Brain pericyte (primary cell): ENCODE measurements at places on chromosomes 1 and 21.

- DNase-seq = no peak
These were observed 248.2 kb upstream of the TPTE start for GRCh38 chr21:10273196-10273595.

DNA sequence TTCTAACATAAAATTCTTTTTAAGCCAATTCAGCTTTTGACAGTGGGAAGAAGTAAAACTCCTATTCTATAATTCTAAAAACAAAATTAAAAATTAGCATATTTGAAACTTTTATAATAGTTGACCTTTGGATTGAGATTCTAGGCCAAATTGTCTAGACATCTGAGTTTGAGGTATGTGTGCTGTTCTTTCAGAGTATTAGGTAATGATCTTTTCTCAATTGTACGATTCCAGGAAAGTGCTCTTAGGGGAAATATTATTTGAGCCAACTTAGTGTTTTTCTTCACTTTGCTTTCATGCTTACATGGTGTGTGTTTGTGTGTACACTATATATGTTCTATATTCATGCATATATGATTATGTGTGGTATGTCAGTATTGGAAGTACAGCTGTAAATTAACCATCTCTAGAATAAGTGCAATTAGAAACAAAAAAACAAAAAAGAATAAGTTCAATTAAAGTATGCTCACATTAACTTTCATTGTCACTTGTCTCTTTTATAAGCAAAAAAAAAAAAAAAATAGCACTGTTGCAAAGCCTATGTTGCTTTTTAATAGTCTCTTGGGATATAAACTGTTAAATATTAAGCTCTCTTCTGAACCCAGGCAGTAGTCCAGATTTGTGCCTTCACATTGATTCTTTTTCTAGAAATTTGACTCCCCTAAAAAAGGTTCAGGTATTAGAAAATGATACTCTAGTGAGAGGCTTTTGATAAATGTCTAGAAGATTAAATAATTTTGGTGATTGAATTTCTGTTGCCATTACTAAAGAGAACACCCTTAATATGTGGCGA is 132.2 kb downstream of the ATP5PO start:
- no peak for DNase-seq

DNA sequence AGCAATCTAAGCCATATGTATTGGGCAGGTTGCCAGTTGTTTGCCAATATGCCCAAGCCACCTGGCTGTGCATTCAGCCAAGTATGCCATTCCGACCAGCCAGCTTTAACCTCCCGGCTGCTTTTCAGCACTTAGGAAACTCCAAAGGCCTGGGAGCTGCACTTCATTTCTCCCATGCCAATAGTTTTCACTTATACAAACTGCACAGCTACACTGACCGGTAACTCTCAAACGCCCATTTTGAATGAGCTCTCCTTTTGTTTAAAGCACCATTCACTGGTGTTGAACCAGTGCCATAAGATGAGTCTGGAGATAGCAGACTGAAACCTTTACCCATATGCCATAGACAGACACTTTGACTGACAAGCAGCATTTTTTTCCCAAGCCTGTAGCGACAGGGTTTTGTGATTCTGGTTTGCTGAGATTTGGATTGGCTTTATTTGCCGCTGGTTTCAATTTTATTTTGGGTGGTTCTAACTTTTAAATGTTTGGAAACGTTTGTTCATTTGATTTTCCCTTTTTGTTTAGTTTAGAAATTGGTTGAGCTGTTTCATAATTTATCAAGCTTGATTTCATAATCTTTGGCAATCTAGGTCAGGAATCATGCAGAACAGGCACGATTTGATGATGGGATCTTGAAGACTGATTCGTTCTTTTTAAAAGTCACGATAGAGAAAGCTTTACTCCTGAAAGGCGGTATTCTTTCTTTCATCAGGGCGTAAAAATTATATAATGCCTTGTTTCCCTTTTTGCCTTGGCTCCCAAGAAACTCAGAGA is 144.6 kb downstream of the NFIA start:
- no peak for DNase-seq

DNA sequence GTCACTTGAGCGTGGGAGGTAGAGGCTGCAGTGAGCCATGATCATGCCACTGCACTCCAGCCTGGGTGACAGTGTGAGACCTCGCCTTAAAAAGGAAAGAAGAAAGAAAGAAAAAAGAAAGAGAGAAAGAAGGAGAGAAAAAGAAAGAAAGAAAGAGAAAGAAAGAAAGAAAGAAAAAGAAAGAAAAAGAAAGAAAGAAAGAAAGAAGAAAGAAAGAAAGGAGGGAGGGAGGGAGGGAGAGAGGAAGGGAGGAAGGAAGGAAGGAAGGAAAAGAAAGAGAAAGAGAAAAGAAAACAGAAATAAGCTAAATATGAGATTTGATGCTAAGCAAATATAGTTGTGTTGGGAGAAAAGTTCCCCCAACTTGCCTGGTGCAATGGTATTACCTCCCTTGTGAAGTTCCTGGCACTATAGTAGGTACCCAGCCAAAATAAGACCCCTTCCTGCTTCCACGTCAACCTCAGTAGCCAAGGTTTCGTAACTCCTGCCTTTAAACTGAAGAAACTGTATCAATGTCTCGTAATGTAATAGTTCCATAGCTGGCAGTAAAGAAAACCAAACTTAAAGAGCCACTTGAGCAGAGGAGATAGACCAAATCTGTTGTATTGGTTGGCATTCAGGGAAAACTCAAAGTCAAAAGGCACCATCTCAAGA is 88.1 kb upstream of the HNRNPU start:
- DNase-seq = no peak

DNA sequence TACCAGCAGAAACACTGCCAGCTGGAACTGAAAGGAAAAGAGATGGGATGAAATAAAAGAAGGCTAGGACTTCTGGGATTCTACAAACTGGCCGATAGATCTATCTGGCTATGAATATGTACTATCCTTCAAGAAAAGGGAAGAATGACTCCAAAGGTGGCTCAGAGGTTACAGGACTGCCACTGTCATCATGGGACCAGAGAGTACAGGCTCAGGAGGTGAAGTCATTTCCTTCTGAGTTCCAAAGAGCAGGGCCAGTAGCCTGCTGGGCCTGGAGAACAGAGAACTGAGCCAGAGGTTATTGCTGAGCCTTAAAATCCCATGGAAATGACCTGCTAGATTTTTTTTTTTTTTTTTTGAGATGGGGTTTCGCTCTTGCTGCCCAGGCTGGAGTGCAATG is 27.6 kb downstream of the ZNF496 start:
- DNase-seq = no peak

DNA sequence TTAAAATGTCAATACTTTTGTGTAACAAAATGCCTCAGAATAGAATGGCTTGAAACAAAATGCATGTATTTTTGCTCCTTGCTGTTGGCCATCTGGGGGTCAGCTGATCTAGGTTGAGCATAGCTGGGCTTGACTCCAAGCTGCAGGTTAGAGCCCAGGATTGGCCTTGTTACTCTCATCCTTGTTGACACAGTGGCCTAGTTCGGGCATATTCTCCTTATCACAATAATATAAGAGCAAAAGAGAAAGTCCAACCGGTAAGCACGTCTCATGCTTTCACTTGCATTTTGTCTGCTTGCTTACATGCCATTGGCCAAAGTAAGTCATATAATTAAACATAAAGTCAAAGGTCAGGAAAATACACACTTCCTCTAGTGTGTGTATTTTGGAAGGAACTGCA is 456.2 kb downstream of the KCNT2 start:
- DNase-seq = no peak

GRCh38 chr1:165424454-165425216 is 20.3 kb downstream of the RXRG start:
- no peak for DNase-seq

DNA sequence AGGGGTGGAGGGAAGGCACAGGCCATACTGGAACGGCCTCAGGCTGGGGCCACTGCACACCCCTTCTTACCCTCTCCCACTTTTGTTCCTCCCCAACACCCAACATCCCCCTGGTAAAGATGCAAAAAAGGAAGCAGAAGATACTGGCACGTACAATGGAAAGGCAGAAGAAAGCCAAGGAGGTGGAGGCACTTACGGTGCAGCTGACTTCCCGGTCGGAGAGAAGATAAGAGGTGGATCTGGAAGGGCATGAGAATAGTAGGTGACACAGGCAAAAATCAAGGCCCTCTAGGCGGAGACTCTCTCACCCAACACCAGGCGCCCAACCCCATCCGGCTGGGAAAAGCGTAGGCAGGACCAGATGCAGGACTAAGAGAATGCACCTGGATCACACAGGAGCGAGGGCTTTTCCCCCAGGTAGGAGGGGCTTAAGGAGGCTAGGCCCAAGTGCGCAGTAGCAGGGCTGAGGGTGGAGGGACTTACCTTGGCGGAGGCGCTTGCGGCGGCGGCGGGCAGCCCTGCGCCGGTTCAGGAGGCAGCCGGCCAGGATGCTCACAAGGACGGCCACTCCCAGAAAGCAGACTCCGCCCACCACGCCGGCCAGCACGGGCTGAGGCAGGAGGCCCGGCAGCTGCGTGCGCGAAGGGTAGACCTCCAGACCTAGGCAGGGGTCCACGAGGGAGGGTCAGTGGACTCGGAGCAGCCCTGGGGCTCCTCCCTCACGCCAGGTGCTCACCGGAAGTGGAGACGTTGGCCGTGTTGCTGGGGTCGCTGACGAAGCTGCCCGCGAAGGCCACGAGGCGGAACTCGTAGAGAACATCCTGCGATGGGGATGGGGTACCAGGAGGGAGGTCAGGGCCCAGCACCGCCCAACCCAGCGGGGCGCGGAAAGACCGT is 4.1 kb upstream of the TAGLN2 start:
- DNase-seq = no peak

- no peak for DNase-seq
These were observed 12.7 kb upstream of the ETV3L start for GRCh38 chr1:157112186-157112867.

DNA sequence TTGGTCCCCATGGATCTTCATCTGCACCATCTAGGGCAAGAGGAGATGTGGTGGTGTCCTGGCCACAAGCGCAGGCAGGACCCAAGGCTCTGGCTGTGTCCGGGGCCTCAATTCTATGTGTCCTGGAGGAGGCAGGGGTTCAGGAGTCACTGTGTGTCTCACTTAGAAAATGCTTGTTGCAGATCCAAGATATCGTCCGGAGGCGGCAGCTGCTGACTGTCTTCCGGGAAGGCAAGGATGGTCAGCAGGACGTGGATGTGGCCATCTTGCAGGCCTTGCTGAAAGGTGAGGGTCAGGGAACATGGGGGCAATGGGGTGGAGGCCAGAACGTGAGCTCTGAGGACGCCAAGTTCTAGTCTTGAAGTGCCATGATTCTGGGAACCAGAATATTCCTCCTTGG is 29.1 kb downstream of the TRPM2 start:
- no peak for DNase-seq

GRCh38 chr1:244304656-244305055 is 147.1 kb downstream of the ADSS2 start:
- no peak for DNase-seq

DNA sequence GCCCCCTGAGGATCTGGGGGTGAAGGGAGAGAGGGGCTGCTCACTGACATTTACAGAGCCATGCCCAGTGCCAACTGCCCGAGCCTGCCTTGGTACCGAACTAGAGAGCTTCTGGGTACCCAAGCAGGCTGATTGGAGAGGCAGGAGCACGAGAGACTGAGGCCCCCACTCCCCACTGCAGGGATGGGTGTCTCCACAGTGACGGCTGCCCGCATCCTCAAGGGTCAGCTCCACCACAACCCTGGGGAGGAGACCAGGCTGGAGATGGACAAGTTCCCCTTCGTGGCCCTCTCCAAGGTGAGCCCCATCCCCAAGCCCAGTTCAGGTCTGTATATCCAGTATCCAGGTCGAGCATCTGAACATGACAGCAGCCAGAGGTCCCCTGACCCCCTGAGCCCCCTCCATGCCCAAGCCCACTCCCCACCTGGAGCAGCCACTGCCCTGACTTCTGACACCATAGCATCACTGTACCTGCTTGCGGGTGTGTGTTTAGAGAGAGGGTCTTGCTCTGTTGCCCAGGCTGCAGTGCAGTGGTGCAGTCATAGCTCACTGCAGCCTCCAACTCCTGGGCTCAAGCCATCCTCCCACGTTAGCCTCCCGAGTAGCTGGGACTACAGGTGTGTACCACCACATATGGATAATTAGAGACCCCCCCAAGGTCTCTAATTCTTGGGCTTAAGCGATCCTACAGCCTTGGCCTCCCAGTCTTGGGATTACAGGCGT is 51.9 kb downstream of the ALPL start:
- DNase-seq = no peak

GRCh38 chr1:87933171-87933570 is 604.5 kb downstream of the LMO4 start:
- DNase-seq = no peak

- DNase-seq = no peak
These were observed 7.0 kb downstream of the KCNAB2 start for GRCh38 chr1:6052543-6053205.

GRCh38 chr1:236654957-236655356 is 31.3 kb upstream of the ACTN2 start:
- no peak for DNase-seq

- DNase-seq = no peak
These were observed 2.9 kb upstream of the SYDE2 start for GRCh38 chr1:85203573-85204171.

DNA sequence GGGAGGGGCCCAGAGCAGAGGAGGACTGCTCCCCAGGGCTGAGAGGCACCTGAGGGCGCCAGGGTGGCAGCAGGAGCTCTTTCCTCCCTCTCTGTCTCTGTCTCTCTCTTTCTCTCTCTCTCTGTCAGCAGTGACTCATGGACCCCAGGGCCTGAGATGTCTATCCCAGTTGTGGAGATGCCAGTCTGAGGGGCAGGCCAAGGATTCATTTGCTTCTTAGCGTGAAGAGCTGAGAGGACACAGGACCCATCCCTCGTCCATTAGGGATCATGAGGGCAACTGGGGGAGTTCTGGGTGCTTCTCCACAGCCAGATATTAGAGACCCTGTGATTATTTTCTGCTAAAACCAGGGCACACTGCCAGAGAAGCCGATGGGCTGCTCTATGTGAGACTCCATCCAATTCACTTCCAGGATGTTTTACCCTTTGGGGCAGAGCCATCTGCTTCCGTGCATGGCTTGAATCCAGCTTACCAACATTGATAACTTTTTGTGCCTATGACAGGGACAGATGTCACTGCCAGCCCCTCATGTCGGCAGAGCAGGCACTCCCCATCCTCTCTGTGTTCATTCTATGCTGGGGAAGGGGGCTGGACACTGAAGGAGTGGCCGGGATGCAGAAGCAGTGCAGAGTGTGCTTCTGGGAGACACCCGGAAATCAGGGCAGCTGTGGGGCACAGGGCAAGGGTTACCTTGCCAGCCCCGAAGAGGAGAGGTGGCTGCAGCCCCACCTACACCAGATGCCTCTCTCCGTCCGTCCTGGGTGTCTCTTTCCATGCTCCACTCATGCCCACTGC is 4.1 kb upstream of the PCBP3 start:
- DNase-seq = no peak

DNA sequence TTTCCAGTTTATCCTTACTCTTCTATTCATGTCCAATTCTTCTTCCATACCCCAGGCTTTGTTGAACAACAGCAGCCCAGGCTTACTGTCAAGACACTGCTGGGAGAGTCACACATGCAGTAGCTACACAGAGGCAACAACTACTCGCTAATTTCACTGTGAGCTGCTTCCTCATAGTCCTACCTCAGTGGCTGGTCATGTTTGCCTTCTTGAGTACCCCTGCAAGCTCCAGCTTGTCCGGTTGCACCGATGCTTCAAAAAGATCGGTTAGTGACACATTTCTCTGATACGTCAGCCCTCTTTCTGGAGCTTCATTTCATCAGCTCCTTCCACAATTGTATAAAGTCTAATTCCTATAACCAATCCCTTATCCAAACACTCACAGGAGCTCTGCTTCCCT is 246.7 kb upstream of the NFIA start:
- no peak for DNase-seq
